Renal cortex interstitium (tissue), 15 donors: ENCODE measurements at places on chromosomes 1 and 21. TPM values are rescaled to one million over a fixed set of nuclear protein-coding genes. Genes with fewer than 3 reads are reported as not detected.

DNA sequence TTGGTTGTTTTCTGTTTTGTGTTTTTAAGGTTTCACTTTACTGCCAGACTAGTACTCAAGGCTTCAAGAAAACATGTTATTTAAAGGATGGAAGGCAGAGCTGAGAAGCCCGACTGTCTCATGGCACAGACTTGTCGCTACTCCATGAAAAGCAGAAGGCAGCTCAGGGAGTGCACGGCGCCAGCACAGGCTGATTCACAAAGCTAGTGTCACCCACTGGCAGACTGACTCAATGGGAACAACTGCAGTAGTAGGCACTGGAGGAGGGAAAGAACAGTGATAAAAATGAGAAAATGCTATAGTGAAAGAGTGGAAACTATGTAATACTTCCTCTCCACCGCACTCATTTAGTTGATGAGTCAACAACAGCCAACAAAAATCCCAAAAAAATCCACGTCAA lies 14.7 kb downstream of the HSF2BP start:
- no peak for DNase-seq

- DNase-seq: no peak
These were observed 905 bp downstream of the BTBD19 start for GRCh38 chr1:44808938-44809917.

DNA sequence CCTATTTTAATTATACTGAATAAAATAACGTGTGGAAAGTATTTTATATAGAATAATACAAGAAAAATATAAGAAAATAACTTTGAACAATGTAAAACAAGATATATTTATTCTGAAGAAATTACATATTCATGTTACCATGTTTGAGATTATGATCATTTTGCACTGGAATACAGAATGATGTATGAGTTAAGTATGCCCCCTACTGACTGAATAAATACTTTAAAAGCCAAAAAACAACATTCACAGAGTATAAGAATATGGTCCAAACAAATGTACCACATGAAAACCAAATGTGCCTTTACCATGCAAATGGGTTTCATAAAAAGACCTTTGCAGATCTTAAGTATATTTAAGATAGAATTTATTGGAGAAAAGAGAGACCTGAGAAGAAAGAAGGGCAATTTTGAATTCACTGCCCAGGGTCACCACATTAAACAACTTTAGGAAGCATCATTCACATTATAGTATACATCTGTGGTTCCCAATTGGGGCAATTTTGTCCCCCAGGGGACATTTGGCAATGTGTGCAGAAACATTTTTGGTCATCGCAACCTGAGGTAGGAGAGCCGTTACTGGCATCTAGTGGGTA lies 136.6 kb upstream of the GFI1 start:
- no peak for DNase-seq

- no peak for DNase-seq
These were observed 179.6 kb downstream of the DHRS3 start for GRCh38 chr1:12438349-12438924.

- no peak for DNase-seq
These were observed 27.4 kb downstream of the KCNJ15 start for GRCh38 chr21:38284216-38284615.

DNA sequence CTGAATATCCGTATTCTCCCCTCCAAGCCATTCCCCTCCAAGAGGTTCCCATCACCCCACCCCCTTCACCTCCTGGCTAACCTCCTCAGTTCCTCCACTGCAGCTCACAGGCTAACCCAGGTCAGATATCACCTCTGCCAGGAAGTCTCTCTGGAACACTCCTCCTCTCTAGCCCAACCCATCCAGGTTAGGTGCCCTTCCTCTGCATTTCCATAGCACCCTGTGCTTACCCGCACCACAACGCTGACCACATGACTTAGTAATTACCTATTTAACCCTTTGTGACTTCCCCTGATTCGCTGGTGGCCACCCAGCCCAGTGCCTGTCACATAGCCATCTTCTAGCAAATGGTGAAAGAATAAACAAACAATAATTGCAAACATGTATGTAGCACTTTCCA lies 49.5 kb upstream of the IFFO2 start:
- no peak for DNase-seq

DNA sequence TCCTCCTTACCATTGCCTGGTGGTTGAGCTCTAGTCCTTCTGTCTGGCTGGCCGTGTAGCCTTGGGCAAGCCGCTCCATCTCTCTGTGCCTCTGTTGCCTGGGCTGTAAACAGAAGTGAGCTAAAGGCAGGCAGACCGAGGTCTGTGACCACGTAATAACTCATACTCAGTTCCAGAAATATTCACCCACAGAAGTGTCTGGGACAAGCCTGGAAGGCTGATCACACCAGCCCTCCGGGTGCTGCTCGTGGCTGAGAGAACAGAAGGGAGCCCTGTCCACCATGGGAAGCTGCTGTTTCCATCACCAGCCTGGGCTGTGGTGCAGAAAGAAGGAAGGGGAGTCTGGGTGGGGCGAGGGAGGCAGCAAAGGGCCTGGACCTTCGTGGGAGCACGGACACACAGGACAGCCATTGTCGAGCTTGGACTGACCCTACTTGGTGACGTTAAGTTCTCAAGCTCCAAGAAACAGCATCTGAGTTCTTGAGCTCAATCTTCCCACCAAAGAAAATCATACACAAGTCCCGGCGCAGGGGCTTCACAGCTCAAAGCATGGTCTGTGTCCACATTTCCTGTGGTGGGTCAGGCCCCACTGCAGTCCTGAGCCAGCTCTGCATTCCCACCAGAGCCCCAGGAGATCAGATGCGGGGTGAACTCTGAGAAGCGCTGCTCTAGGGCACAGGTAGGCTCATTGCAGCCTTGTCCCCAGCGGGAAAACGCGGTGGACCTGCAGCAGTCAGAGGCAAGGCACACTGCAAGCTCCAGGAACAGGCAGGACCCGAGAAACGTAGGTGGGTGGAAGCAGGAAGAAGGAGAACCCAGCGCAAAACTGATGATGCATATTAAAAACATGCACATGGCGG lies 61.8 kb downstream of the RUNX3 start:
- no peak for DNase-seq

DNA sequence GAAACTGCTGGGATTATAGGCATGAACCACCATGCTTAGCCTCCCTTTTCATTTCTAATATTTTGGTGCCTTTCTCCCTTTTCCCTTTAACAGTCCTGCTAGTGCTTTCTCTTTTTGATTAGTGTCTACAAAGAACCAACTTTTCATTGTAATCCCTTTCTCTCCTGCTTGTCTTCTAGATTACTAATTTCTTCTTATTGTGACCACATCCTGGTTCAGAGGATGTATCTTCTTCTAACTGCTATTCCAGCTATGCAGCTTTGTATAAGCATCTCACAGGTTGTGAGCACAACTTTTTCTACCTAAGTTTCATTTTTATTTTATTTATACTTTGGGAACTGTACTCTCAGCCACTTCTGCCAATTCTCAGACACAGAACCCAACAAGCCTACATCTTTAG lies 14.7 kb downstream of the ZNF648 start:
- no peak for DNase-seq

- DNase-seq: no peak
These were observed 458.2 kb upstream of the DAB1 start for GRCh38 chr1:57882072-57882471.

DNA sequence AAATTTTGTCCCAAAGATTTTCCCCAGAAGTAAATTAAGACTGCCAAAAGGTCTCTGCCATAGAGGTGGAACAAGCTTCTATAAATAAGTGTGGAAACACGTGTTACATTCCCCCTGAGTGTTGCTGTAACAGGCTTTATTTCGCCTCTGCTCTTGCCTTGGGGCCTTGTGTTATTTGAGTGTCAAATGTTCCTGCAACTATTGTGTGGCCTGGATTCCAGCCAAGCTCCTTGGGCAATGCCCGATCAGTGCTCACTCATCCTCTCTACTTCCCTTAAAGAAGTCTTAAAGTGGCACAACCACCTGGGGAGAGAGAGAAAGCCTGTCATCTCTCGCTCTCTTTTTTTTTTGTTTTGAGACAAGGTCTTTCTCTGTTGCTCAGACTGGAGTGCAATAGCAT lies 156.7 kb downstream of the NR5A2 start:
- peak; percentile 32 for DNase-seq

- no peak for DNase-seq
These were observed 17.4 kb downstream of the AK4 start for GRCh38 chr1:65165269-65165993.

DNA sequence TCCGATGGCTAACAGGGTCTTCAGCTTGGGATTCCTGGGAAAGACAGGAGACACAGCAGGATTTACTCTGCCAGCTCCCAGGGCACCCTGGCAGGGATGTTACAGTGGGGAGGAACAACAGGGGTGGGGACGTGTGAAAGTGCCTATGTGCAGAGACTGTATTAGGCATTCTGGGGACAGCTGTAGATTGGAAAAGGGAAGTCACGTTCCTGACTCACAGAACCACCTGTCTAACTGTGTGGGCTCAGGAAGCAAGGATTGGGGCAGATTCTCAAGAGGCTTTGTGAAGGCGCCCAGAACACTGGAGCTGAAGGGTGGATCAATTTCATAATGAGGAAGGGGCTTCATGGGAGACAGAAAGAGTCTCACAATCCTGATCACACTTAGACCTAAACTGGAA lies 4.4 kb downstream of the CHIT1 start:
- no peak for DNase-seq

DNA sequence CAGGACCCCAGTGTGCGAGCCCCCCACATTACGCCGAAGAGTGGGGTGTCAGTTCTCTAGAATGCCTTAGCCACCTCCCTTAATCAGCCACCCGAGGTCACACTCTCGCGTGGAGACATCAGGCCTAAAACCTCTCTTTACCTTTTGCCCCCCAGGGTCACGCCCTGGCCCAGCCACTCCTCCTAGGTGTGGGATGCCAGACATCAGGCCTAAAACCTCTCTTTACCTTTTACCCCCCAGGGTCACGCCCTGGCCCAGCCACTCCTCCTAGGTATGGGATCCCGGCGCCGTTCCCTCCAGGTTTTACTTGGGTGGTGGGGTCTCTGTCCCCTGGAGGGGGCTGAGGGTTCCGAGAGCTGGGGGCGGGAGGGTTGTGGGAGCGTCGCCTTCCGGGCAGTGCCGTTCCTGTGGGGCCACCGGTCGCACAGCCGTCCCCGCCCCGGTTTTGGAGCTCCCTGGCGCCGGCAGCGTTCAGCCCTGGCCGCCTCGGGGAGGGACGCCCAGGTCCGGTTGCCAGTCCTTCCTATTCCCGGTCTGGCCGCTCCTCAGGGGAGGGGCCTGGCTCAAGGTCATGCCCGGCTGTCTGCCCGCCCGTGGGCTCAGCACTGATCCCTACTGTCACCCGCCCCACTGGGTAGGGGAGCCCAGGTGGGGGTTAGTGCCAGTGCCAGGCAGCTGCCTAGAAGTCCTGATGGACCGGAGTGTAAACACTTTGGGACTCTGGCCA lies 882 bp downstream of the VPS13D start:
- no peak for DNase-seq

GRCh38 chr1:55134152-55134808 lies 80.9 kb downstream of the USP24 start:
- DNase-seq: no peak

- no peak for DNase-seq
These were observed 62.1 kb downstream of the PIK3R3 start for GRCh38 chr1:46070164-46070814.

- no peak for DNase-seq
These were observed 83.5 kb upstream of the VANGL1 start for GRCh38 chr1:115558275-115558674.

DNA sequence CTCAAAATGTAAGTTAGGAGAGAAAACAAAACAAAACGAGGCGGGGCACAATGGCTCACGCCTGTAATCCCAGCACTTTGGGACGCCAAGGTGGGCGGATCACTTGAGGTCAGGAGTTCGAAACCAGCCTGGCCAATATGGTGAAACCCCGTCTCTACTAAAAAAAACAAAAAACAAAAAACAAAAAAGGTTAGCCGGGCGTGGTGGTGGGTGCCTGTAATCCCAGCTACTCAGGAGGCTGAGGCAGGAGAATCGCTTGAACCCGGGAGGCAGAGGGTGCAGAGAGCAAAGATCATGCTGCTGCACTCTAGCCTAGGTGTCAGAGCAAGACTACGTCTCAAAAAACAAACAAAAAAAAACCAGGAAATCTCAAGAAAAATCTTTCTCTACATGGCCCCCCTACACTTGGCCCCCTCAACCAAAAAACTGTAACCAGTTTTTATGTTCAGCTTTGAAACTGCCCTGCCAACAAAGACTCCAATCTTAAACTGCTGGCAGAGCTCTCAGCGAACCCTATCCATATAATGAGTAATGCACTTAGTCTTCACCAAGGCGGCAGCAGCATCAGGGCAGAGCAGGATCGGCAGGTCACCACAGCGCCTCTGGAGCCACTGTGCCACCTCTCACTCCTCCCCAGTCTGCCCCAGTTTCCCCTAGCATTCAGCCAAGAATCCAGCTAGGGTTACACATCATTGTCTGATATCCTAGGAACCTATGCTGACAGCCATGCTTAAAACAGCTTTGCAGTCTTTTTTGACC lies 71.7 kb downstream of the JAK1 start:
- DNase-seq: no peak

DNA sequence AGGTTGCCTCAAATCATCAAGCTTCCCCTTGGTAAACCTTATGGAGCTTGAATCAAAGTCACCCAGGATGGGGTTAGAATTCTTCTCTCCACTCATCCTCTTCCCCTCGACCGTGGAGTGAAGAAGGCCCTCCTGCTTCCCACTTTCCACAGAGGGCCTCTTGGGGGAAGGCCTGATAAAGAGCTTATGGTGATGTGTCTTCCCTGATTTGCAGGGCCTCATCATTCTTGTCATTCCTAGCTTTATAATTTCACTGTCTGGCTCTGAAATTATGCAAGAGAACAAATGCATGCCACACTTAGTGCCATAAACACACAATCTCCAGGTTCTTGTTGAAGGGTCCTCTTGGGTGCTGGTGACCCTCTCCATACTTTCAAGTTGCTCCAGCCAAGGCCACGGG lies 101.2 kb downstream of the HMGB4 start:
- no peak for DNase-seq

DNA sequence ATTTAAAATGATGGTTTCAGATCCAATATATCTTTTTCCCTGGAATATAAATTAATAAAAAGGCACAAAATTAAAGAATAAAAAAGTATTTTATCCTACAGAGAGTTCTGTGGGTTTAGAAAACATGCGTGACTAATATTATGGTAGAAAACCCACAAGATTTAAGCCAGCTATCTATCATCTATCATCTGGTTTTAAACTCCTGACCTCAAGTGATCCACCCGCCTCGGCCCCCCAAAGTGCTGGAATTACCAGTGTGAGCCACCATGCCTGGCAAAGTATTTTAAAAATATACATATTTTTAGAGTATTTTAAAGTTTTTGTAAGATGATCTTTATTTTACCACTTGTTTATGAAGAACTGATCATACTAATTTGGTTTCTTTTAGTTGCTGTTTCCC lies 79.5 kb downstream of the NRIP1 start:
- no peak for DNase-seq

- no peak for DNase-seq
These were observed 351.0 kb downstream of the SIPA1L2 start for GRCh38 chr1:232278925-232279324.

Gene GOLT1A
- 2.5 TPM for polyA plus RNA-seq

Gene OR2L13
- polyA plus RNA-seq: not detected

Gene GNAT2
- not detected for polyA plus RNA-seq

Gene OR2M3
- 0.06 TPM for polyA plus RNA-seq

Gene TMEM82
- polyA plus RNA-seq: 6.3 TPM

Gene TUT4
- polyA plus RNA-seq: 70.7 TPM

Gene OR2L2
- polyA plus RNA-seq: 0.04 TPM

Gene CELA2A
- polyA plus RNA-seq: not detected

Gene IGSF3
- 27.0 TPM for polyA plus RNA-seq

Gene SPRR3
- polyA plus RNA-seq: not detected

Gene TEX38
- polyA plus RNA-seq: 0.24 TPM

Gene C1QC
- polyA plus RNA-seq: 20.1 TPM

Gene CR1
- polyA plus RNA-seq: 18.0 TPM

Gene GPR89A
- 47.8 TPM for polyA plus RNA-seq
